Activated T-cell treated with anti-CD3 and anti-CD28 coated beads, Interleukin-2, amount 50 U/mL, for 1 hour (primary cell): ENCODE measurements at places on chromosomes 2 and 18.

DNA sequence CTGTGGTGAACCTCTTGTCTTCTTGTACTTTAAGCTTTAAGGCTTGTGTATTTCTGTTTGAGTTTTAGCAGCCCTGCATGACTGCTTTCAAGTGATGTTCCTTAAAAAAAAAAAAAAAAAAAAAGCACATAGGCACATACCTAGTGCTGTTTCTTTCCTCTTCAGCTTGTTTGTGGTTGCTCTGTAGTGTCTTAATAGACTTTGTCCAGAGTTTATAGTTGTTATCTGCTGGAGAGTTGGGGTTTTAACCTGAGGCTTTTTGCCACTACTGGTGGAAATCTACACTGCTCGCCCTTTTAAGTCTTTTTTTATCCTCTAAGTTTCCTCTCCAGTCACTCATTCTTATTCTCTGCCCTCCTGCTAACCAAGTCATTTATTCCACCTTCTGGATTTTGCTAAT is 34.5 kb downstream of the AGFG1 start:
- DNase-seq: no peak

GRCh38 chr2:43370705-43371104 is 144.3 kb upstream of the ZFP36L2 start:
- no peak for DNase-seq

- DNase-seq: no peak
Measured at GRCh38 chr18:43180814-43181213, 65.3 kb upstream of the RIT2 start.

DNA sequence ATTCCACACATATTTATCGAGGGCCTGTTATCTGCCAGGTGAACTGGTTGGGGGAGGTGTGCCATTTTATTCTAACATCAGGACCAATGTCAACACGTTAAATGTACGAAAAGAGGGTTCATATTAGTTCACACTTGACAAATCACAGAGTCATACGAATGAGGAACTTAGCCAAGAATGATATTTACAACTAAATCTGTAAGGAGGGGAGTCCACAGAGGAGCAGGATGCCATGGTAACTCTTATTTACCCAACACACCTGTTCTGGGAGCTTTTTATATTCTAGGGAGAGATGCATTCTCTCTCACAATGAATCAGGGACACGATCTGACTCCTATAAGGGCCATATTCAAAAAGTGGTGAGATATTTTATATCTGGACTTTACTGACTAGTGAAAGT is 144.1 kb downstream of the CDC42EP3 start:
- DNase-seq: no peak

- no peak for DNase-seq
Measured at GRCh38 chr2:226915846-226916360, 80.0 kb downstream of the RHBDD1 start.

GRCh38 chr18:13361431-13361830 is 142.9 kb downstream of the LDLRAD4 start:
- DNase-seq: no peak

DNA sequence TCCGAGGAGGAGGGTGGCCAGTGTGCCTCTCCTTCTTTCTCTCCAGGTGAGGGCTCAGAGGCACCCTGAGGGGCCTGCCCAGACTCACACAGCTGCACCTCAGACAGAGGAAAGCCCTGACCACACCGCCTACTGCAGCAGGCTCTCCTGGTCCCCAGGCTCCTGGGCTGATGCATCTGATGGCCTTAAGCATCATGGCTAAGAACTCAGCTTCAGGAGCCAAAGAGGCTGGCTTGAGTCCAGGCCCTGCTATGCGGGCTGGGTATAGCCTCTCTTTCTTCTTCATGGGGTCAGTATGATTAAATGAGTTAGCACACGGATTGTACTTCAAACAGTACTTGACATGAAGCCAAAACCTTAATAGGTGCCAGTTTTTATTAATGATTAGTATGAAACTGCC is 89.6 kb downstream of the TGFA start:
- DNase-seq: no peak

- DNase-seq: no peak
Measured at GRCh38 chr18:12860530-12860929, 23.5 kb downstream of the PTPN2 start.

DNA sequence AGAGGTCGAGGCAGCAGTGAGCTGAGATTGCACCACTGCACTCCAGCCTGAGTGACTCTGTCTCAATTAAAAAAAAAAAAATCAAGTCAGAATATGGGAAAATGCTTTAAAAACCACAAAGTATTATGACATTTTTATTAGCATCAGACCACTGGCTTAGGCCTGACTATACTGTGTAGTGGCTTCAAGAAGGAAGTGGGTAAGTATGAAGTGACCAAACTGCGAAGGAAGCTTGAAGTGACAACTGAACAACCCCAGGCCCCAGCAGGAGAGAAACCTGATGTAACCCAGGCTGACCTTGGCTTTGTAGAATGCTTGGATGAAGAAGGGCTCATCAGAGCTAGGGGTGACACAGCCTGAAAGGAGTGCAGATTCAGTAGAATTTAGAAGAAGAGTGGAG is 21.4 kb upstream of the HAAO start:
- no peak for DNase-seq

- DNase-seq: no peak
Measured at GRCh38 chr2:241906826-241907570, 37.5 kb downstream of the RTP5 start.

GRCh38 chr2:216862628-216863398 is 2.9 kb upstream of the TNP1 start:
- DNase-seq: no peak

GRCh38 chr2:36409335-36409734 is 53.8 kb downstream of the CRIM1 start:
- DNase-seq: no peak

GRCh38 chr2:100954044-100954420 is 48.1 kb upstream of the RPL31 start:
- DNase-seq: no peak

DNA sequence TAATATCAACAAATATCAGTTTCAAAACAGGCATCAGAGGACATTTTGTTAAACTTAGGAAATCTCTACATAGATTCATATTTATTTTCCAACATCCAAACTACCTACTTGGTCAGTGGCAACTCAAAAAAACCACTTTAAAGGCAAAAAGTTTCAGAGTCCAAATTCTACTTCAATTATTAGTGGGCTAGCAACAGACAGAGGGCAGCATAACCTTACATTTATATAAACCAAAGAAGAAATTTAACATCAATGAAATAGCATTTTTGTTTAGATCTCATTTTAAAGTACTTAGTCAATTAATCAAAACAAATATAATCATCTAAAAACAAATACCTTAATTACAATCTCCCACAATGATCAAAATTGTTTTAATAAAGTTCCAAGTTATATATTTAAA is 33.3 kb downstream of the RTTN start:
- no peak for DNase-seq

DNA sequence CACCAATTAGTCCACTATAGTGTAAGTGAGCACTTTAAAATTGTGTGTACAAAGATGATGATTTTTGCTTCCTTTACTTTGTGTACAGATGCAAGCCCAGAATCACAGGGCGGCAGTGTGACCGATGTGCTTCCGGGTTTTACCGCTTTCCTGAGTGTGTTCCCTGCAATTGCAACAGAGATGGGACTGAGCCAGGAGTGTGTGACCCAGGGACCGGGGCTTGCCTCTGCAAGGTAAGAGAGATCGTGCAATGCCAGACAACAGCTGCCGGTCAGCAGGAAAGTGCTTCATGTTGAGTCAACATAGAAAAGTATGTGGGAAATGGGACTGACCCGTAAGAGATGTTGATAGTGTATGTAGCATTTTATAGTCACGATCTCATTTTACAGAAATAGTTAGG is 156.8 kb upstream of the TTC39C start:
- DNase-seq: no peak

- DNase-seq: no peak
Measured at GRCh38 chr18:39406941-39407340, 1841.3 kb upstream of the CELF4 start.

- no peak for DNase-seq
Measured at GRCh38 chr18:3761266-3761665, 311.3 kb downstream of the TGIF1 start.

- no peak for DNase-seq
Measured at GRCh38 chr18:12315490-12315889, 7.4 kb downstream of the TUBB6 start.

GRCh38 chr2:25976983-25977741 is 5.1 kb downstream of the KIF3C start:
- DNase-seq: no peak

DNA sequence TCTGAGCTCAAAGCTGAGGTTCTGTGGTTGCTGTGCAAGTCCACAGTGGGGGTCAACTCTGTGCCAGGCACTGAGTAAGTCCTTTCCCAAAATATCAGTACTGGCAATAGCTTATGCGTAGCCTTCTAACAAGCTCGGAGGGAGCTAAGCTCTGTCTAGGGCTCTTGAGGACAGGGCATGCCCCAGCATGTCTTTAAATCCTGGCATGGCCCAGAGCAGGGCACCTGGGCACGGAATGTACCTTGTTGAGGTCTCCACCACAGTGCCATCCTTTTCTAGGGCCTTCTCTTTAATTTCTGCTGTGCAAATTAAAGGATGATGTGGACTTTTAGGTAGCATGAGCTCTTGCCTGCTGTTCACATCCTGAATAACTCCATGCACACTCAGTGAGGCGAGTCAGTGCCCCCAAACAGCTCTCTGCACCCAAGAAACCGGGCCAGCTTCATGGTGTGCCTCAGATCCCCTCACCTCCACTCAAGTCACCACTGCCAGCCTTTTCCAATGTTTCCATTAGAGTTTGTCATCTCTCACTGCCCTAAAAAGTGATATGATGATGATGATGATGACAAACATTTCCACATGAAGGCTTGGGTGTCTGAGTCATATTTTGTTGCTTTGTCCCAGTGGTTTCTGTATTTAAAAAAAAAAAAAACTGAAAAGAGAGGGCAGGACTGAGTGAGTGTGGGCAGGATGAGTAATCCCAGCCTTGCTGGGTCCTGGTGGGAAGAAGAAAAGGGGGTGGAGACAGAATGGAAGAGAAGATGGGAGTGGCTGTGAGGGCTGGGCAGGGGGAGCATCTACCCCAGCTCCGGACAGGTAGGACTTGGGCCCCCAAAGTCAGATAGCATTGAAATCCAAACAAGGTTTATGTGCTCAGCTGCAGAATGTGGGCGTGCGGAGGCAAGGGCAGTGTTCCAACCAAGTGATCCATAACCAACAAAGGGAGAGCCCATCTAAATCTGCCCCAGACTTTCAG is 78.9 kb downstream of the ZBTB7C start:
- DNase-seq: no peak

GRCh38 chr2:109721626-109722025 is 72.5 kb upstream of the RGPD5 start:
- DNase-seq: no peak

DNA sequence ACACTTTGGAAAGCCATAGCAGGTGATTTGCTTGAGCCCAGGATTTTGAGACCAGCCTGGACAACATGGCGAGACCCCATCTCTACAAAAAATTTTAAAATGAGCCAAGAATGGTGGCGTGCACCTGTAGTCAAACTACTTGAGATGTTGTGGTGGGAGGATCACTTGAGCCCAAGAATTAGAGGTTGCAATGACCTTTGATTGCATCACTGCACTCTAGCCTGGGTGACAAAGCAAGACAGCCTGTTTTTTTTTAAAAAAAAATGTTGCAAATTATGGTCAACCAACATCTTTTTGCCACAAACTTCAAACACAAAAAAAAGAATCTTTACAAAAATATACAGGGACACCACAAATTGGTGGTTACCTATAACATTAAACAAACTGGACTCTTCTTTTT is 40.3 kb downstream of the MEX3C start:
- DNase-seq: no peak

- DNase-seq: no peak
Measured at GRCh38 chr2:126518196-126518595, 137.8 kb upstream of the GYPC start.

- DNase-seq: no peak
Measured at GRCh38 chr2:160931531-160931930, 228.7 kb upstream of the TANK start.

DNA sequence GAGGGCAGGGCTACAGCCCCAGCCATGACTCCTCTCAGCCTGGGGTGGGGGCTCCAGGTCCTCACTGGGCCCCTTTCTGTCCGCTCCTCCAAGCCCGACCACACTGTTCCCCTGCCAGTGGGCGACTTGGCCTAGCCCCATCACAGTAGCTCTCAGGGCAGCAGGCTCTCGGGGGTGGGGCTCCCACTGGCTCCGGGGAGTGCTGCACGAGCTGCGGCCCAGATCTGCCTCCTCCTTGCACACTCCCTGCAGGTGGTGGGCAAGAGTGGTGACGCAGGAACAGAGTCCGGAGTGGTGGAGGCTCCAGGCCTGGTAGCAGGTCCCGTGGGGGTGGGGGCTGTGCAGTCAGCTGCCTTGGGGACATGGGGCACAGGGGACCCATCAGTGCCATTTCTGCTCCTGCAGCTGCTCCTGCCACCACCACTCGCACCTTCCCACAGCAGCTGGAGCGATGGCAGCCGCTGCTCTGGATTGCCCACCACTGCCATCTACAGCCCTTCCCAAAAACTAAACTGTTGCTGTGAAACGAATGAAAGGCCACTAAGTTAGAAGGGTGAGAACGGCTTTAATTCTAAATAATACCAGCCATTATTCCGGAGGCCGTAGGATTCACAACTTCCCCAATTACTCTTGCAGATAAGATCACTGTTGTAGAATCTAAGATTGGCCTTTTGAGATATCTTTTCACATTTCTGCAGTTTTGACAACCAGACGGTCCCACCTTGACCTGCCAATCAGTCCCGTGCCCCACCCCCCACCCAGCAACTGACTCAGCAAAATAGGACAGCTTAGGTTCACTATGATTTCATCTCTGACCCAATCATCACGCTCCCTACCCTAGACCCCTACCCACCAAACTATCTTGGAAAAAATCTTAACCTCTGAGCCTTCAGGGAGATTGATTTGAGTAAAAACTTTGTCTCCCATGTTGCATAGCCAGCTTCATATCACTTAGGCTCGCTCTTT is 530.2 kb downstream of the DCC start:
- no peak for DNase-seq

- DNase-seq: no peak
Measured at GRCh38 chr2:11376071-11376470, 31.6 kb upstream of the ROCK2 start.

GRCh38 chr2:240350006-240350355 is 85.5 kb upstream of the GPC1 start:
- no peak for DNase-seq

GRCh38 chr18:37684590-37684989 is 119.0 kb upstream of the CELF4 start:
- no peak for DNase-seq

DNA sequence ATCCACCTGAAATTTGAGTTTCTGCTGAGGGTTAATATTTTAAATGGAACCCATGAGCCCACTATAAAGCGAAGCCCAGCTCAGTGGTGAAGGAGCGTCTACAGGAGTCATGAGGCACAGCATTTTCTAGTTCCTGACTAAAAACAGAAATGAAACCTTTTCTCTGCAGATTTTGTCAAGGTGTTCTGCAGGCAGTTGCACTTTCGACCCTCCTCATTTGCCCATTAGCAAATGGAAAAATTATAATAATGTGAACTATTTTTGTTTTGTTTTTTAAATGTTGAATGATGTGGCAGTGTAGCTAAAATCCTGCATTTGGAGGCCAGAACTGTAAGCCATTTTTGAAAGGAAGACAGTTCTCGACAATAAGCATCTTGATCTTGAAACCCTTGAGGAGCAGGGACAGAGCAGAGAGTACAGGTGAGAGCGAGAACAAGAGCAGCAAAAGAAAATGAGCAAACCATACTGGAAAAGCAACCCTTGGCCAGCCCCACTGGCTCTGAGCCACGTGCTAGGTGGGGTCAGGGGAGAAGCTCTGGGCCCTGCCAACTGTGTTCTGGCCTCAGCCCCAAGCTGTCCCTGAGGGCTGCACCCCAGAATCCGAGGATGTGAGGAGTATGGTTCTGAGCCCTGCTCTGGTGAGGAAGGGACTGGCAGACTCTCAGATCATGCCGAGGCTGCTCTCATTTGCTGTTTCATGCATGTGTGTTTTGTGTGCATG is 26.4 kb upstream of the COPS8 start:
- no peak for DNase-seq
